ENCODE measurements at places on chromosomes 16 and 17. TPM values are rescaled to one million over a fixed set of nuclear protein-coding genes. Genes with fewer than 3 reads are reported as not detected.
A peak's percentile ranks its signal among the peaks of the same experiment; 100 is the strongest.

DNA sequence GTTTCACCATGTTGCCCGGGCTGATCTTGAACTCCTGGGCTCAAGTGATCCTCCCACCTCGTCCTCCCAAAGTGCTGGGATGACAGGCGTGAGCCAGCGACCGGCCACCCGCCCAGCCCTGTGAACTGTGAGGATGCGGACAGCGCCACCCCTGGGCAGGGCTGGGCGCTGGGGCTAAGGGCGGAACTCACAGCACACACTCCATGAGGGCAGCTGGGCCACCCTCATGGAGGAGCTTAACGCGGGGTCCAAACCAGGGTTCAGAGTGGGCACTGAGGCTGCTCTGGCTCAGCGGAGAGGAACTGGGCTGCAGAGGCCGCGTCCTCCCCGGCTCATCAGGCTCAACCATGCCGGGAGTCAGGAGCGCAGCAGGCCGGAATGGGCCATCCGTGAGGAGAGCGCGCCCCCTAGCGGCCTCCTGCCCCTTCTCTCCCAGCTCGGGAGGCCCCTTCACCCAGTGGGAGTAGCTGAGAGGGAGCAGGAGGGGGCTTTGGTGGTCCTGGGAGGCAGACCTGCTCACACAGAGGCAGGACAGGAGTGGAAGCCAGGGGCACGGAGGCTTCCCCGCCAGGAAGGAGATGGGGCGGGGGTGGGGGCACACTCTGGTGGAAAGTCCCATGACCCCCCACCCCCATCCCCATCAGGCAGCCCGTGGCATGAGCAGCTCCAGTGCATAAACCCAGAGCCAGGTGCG is 13.8 kb downstream of the CORO7 start:
- DNase-seq = peak; percentile 76
- no peaks in the 10 kb centered on the region for H3K4me1 ChIP-seq
- H3K27me3 ChIP-seq = no peaks in the 10 kb centered on the region
- no peak overlapping the region for H3K27ac ChIP-seq

GRCh38 chr17:2582493-2582892 is 11.0 kb upstream of the PAFAH1B1 start:
- no peak overlapping the region for H3K4me3 ChIP-seq
- H3K4me1 ChIP-seq = no peaks in the 10 kb centered on the region
- DNase-seq = no peak

DNA sequence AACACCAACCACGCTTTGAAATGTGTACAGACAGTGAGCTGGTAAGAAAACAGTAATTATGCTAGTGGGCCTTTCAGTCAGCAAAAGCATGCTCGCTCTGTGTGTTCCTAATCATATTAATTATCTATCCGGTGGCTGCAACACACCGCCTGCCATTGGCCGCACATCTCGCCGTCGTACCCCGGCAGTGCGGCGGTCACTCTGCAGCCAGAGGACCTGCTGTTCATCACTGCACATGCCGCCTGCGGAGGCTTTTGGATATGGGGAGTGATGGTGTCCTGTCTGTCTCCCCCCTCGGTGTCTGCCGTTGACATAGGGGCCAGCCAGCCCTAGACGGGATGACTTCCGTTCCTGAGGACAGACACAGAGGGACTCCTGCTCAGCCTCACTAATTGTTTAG is 68.5 kb downstream of the RPA1 start:
- no peak overlapping the region for H3K4me3 ChIP-seq
- H3K27me3 ChIP-seq = no peaks in the 10 kb centered on the region
- H3K36me3 ChIP-seq = peaks cover 2% of the 10 kb centered on the region
- H3K27ac ChIP-seq = no peak overlapping the region

- H3K4me3 ChIP-seq = no peak overlapping the region
- no peaks in the 10 kb centered on the region for H3K36me3 ChIP-seq
- H3K27ac ChIP-seq = no peak overlapping the region
- H3K4me1 ChIP-seq = no peaks in the 10 kb centered on the region
Observed at GRCh38 chr16:58474296-58474695, 25.6 kb upstream of the NDRG4 start.

- no peaks in the 10 kb centered on the region for H3K27me3 ChIP-seq
- no peak overlapping the region for H3K4me3 ChIP-seq
- H3K27ac ChIP-seq = no peak overlapping the region
- peaks cover 7% of the 10 kb centered on the region for H3K36me3 ChIP-seq
- no peak for DNase-seq
Observed at GRCh38 chr17:77185137-77185536, 44.4 kb downstream of the SEC14L1 start.

PRKCB gene
- total RNA-seq = 72.1 TPM

GRCh38 chr17:28145348-28145747 is 102.9 kb downstream of the NLK start:
- no peaks in the 10 kb centered on the region for H3K4me1 ChIP-seq
- no peaks in the 10 kb centered on the region for H3K27me3 ChIP-seq
- no peak overlapping the region for H3K27ac ChIP-seq
- no peak for DNase-seq
- H3K36me3 ChIP-seq = no peaks in the 10 kb centered on the region

- H3K27ac ChIP-seq = peak overlapping the region; percentile 93
- peaks cover 25% of the 10 kb centered on the region for H3K36me3 ChIP-seq
- H3K4me1 ChIP-seq = peaks cover 88% of the 10 kb centered on the region
- H3K4me3 ChIP-seq = peak overlapping the region; percentile 60
- peak; percentile 39 for DNase-seq
Observed at GRCh38 chr16:56985288-56985961, 3.9 kb upstream of the NLRC5 start.

ABCC11 gene
- total RNA-seq = 0.07 TPM
